ENCODE measurements at places on chromosomes 5 and 9. TPM values are rescaled to one million over a fixed set of nuclear protein-coding genes. Genes with fewer than 3 reads are reported as not detected.

Gene RARS1
- 84.0 TPM for total RNA-seq

Gene ZBED3
- 1.9 TPM for total RNA-seq

Gene FOXD4L6
- not detected for total RNA-seq

Gene ATP10B
- total RNA-seq, result not detected

Gene TRIP13
- total RNA-seq, result 24.0 TPM

Gene PCDHA9
- total RNA-seq, result not detected

Gene CBY3
- not detected for total RNA-seq

Gene GABRB2
- not detected for total RNA-seq

Data from activated naive CD4-positive, alpha-beta T cell treated with anti-CD3 and anti-CD28 coated beads for 36 hours (primary cell).